ENCODE measurements at places on chromosomes 4 and X. TPM values are rescaled to one million over a fixed set of nuclear protein-coding genes. Genes with fewer than 3 reads are reported as not detected.

Gene MAGEB5
- total RNA-seq: not detected

Gene FDCSP
- total RNA-seq: not detected

Gene TACR3
- total RNA-seq: 5.3 TPM

Gene MAGEE1
- 2.1 TPM for total RNA-seq

Gene HOPX
- total RNA-seq: not detected

Gene REELD1
- total RNA-seq: not detected

Gene BMP2K
- total RNA-seq: 42.6 TPM

Gene MAOA
- total RNA-seq: 0.47 TPM

Gene OPHN1
- 5.2 TPM for total RNA-seq

Gene SLC9A6
- 15.8 TPM for total RNA-seq

Gene F9
- not detected for total RNA-seq

Gene SRPK3
- 33.6 TPM for total RNA-seq

Gene TLR8
- total RNA-seq: not detected

Gene MAGEB2
- total RNA-seq: 0.20 TPM

DNA sequence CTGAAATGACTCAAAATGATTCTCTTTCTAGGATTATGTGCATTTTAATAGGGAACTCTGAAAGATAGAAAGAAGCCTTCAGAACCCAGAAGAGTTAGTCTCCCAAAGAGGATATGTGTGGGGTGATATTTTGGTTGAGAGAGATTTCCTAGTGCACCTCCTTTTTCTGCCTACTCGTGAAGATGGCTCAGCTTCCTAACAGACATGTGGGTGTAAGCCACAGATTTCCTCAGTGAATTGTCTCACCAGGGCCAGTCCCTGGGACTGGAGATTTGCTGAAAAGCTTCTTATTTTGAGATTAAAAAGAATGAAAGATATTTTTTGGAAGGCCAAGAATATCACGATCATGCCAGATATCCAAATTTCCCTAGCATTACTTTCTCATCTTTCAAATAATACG is 42.8 kb downstream of the MAGEB17 start:
- no peak for DNase-seq

GRCh38 chr4:136900696-136901095 is 631.6 kb downstream of the PCDH18 start:
- peak; percentile 15 for DNase-seq

DNA sequence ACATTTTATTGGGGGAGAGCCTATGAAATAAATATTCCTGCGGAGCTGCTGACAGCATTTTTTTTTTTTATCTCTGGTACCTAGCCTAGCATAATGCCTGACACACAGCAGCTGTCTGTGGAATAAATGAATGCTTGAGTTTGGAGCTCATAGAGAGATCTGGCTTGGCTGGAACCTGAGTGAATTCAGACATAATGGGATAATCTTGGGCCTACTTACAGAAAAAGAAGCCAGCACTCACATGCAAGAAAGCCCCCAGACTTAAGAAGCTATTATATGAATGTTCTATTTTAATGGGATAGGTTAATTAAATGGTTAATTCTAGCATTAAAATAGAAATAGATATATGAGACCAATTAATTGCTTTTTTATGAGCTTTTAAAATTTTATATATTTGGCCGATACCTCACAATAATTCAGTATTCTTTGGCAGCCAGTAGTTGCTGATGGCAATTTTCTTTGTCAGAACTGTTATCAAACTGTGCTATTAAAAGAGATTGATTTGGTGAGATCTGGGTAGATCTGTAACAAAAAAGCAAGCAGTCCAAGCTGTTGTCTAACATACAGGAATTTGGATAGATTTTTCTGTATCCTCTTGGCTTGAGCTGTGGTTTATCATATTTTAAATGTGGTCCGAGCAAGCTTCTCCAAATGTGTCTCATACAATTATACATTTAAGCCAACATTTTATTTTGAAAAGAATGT is 654.2 kb downstream of the PCDH7 start:
- DNase-seq: no peak

- DNase-seq: peak; percentile 9
Measured at GRCh38 chr4:111798840-111799239, 346.4 kb upstream of the FAM241A start.

GRCh38 chrX:101977106-101977505 is 45.3 kb upstream of the ZMAT1 start:
- no peak for DNase-seq

DNA sequence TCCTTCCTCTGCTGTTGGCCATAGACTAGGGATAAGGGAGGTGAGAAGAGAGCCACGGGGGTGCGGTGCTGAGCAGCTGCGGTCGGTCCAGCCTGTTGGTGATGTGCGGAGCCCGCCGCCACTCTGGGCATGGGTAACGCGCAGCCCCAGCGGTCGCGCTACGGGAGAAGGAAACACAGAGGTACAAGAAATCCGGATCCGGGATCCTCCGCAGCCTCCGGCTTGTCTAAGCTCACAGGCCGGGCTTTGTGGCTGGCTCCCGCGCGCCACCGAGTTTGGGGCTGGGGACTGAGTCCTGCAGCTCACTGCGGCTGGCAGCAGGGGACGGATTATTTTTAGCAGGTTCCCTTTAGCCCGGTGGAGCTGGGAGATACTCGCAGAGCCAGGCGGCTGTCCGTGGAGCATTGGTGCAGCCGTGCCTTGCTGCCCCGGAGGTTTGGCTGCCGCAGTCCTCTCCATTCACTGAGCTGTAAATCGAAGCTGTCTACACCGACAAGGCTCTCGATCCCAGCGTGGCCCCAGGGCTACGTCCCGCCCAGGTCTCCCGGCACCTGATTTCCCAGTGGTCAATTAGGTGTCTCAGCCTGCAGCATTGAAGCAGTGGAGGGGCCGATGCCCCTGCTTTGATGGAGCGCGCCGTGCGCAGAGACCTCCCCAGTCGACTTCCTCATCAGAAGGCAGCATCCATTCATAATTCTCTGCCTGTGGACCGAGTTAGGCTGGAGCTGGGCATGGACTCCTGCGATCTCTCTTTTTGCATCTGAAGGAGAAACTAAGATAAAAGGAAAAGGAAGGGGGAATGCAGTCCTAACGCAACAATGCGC is 81.9 kb upstream of the SCML1 start:
- DNase-seq: no peak

GRCh38 chrX:22389556-22390179 is 117.0 kb downstream of the CBLL2 start:
- peak; percentile 37 for DNase-seq

DNA sequence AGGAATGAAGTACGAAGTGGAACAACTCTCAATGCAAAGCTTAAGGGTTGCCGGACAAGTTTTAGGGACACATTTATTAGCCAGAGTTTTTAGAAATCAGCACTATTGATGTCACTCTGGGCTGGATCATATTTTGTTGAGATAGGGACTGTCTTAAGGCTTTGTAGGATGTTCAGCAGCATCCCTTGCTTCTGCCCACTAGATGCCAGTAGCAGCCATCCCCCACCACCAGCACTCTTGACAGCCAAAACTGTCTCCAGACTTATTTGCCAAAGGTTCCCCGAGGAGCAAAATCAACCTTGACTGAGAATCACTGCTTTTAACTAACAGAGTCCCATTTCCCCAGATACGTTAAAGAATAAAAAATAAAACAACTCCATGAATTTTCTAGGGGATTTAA is 1497.3 kb downstream of the STIM2 start:
- DNase-seq: peak; percentile 25

GRCh38 chr4:38082424-38083385 is 122.5 kb downstream of the PTTG2 start:
- no peak for DNase-seq

- no peak for DNase-seq
Measured at GRCh38 chrX:115940348-115940747, 230.2 kb upstream of the AGTR2 start.

DNA sequence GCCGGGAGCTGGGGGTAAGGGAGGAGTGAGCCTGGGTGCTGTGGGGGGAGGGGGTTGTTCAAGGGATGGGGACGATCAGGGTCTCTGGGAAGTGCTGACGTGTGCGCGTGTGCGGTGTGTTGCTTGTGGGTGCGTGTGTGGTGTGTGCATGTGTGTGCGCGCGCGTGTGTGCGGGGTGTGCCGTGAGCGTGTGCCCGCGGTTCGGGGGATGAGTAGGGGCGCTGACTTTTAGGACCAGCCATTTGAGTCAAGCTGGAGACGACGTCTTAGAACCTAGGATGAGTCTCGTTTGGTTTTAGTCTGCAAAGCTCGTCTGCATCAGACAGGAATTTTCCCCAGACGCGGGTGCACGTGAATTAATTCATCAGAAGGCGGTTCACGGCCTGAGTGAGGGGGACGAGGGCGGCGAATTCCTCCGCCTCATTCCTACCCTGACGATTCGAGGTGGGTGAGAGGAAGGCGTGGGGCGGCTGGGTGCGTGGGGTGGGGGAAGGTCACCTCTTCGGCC is 950 bp upstream of the TMEM271 start:
- DNase-seq: peak; percentile 26

DNA sequence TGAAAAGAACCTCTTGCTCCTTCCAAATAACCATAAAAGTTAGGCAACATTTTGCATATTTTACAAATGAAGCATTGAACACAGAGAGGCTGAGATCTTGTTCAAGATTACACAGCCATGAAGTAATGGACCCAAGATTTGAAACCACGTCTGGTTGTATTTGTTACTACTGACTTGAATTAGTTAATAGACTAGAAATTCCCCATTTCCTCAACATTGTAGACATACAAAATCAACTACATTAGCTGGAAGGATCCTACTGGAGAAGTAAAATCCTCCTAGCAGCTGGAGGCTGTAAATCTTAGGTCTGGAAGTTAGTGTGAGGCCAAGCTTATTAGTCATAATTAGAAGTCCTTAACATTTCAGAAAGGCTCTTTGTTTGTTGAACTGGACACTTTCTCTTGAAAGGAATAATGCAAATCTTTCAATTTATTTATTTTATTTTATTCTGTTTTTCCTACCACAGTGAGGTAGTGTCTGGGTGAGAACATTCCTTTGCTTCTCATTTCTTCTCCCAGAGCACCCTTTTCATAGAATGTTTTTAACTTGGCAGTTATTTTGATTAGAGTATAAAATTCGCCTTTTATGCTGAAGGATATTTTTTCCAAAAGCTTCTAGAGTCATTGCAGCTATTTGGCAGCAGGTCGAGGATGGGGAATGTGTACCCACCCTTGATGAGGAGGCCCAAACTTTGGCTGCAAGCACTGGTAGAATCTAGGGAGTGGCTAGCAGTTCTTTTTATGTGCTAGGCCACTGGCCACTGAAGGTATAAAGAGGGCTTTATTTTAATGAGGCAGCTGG is 62.0 kb upstream of the CLNK start:
- peak; percentile 19 for DNase-seq

- no peak for DNase-seq
Measured at GRCh38 chrX:15158350-15158735, 111.5 kb downstream of the ASB9 start.

DNA sequence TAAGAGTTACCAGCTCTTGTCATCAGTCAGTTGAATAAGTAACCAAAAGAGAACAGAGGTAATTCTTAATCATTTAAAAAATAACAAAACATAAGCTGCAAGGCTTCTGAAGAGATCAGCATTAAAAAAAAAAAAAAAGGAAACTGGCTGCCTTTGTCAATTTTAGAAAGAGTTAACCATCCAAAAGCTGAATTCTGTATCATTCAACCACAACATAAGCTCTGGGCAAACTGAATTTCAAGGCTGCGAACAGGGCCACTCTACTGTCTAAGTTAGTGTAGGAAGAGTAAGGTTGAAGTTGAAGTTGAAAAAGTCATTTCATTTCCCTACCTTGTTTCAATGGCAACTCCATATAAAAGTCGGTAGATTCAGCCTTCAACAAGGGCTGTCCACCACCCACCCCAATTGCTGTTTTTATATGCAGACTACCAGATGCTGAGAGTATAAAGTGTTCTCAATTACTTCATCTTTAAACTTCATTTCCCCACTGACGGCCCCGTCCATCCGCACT is 1.1 kb upstream of the LIN54 start:
- no peak for DNase-seq

GRCh38 chr4:151874328-151874727 is 113.5 kb upstream of the GATB start:
- DNase-seq: no peak

DNA sequence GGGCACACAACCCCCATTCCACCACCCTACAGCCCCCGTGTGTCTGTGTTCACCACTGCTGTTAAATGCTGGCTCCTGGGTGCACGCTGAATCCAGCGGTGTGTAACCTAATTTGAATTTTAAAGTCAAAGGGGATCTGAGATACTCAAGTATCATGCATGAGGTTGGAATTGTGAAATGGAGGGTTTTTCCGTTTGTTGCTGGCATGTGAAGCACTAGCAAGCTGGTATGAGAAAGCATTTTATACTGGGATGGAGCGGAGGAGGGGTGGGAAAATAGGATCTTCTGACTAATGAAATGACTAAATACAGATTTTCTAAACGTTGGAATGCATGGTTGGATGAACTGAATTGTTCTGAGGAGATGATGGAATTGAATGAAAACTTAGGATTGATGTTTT is 36.9 kb upstream of the FAT1 start:
- DNase-seq: no peak
